ENCODE measurements at places on chromosomes 6 and 20.

GRCh38 chr6:134389129-134389528, 71.2 kb upstream of the SGK1 start:
- DNase-seq = no peak

- no peak for DNase-seq
Measured at GRCh38 chr20:10671221-10671918, 2.4 kb downstream of the JAG1 start.

DNA sequence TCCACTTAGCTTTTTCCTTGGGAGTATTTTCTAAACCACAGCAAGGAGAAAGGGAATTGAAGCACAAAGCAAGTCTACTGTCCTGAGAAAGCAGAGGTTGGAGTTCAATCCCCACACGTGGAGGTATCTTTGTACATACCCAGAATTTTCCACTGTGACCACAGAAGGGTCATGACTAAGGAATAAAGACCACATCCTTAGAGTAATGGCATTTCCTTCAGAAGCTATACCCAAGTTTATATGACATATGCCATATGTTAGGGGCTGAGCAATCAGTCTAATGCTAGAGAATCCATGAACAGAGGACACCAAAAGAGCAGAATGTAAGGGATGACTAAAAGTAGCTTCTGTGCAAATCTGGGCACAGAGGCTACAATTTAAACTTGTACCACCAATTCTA, 46.4 kb downstream of the ATG5 start:
- no peak for DNase-seq

- DNase-seq = no peak
Measured at GRCh38 chr20:63082308-63082938, 75.7 kb upstream of the BHLHE23 start.

GRCh38 chr6:53309901-53310300, 38.8 kb downstream of the ELOVL5 start:
- no peak for DNase-seq

DNA sequence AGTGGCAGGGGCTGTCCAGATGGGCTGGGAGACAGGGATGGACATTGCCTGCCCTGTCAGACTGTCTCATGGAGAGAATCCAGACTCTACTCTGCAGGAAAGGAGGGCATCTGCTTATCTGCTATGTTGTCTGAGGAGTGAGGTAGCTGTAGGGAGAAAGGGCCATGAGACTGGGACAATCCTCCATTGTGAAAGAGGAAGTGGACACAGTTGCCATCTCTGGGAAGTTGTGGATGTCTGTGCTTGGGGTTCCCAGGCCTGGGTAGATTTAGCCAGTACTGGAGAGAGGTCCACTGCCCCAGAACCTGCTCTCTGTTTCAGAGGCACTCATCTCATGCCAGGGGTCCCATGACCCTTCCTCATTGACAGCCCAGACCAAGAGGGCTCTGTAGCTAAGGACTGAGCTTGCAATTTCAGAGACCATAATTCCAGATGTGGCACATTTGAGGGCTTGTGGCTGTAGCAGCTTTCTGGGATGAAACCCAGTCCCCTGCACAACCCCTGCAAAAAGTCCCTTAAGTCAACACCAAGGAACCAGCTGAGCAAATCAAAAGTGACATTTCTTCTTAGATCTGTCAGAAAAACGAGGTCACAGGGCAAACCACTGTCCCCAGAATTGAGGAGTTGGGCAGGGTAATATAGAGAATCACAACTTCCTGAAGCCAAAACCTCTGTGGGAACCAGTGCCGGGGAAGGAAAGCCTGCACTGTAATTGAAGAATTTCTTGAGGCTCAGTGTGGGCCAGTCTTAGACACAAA, 4.1 kb upstream of the SIRPG start:
- no peak for DNase-seq

- no peak for DNase-seq
Measured at GRCh38 chr6:101847690-101848089, 454.2 kb downstream of the GRIK2 start.

DNA sequence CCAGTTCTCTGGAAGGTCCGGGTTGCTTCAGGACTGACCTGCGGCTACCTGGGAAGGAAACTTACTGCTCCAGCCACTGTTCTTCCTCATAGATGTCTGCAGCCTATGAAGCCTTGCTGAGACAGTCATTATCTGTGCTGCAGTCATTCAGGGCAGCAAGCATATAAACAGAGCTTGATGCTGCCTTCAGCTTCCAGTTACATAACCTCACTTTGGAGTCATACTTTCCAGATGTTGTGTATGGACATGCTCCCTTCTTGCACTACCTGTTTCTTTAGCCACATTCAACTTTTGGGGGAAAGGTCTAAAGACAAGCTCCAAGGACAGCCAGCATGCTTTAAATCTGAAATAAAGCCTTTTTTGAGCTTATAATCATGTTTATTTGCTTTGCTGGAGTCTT, 98.1 kb downstream of the SLC24A3 start:
- no peak for DNase-seq

GRCh38 chr20:10970109-10970508, 296.3 kb upstream of the JAG1 start:
- DNase-seq = no peak

- no peak for DNase-seq
Measured at GRCh38 chr6:71228461-71229041, 60.1 kb upstream of the OGFRL1 start.

DNA sequence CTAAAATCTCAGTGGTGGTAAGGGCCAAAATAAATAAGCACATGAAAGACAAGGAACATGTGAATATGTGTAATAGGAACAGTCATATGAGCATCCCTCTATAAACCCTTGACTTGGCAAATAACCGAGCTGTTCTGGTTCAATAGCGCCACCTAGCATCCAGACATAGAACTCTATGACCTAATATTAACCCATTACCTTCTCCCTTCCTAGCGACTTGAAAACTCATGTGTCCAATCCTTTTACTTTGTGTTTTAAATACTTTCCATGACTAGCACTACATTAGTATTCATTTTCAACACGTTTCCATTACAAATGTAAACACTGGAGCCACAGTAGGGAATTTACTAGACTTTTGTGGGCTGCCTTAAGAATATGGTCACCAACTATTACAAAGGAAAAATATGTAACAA, 279.7 kb downstream of the UST start:
- no peak for DNase-seq

GRCh38 chr20:43878776-43879175, 35.9 kb upstream of the TOX2 start:
- DNase-seq = no peak

GRCh38 chr20:3705491-3705969, 6.9 kb downstream of the SIGLEC1 start:
- no peak for DNase-seq

- DNase-seq = no peak
Measured at GRCh38 chr20:18524646-18525045, 16.9 kb downstream of the SEC23B start.

GRCh38 chr6:131061041-131061750, 1.8 kb downstream of the EPB41L2 start:
- DNase-seq = no peak

DNA sequence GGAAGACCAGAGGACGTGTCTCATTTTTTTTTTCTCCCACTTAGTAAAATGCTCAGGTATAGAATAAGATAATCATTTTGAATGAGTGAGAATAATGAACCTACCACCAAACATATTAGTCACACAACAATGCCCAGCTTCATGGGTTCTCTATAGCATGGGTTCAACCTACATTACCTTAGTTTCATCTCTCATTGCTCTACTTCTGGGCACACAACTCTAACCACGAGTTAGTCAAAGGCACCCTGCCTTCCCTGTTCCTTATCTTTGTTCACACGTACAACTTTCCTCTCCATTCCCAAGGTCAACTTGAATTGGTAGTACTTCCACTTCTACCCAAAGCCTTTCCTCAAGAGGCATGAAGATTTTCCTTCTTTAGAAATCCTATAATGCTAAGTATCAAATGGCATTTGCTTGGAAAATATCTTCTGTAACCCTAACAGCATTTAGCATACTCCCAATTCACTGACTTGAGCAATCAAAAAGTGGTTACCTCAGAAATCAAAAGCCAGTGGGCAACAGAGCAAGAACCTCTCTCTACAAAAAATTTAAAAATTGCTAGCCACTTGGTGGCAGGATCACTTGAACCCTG, 20.9 kb downstream of the DEK start:
- no peak for DNase-seq

DNA sequence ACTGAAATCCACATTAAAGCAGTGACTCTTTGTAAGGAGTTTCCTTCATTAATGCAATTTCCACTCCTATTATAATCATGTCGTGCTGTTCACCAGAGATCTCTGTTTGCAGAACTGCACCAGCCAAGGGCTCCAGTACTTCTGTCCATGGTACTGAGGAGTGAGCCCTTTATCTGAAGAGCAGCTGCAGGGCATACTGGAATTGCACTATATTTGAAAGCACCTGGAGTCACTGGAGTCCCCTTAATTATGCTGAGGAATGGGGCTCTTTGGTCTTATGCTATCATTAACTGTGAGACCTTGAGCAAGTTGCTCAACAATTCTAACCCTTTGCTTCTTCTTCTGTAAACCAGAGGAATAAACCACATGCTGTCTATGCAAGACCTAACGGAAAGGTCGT, 61.7 kb upstream of the NUP153 start:
- no peak for DNase-seq

- DNase-seq = no peak
Measured at GRCh38 chr6:155795173-155795796, 339.6 kb upstream of the NOX3 start.

- DNase-seq = no peak
Measured at GRCh38 chr6:141123049-141123448, 1009.7 kb upstream of the GJE1 start.

- no peak for DNase-seq
Measured at GRCh38 chr6:30169658-30170614, 6.6 kb downstream of the TRIM15 start.

GRCh38 chr6:113047148-113047547, 700.0 kb downstream of the RFPL4B start:
- no peak for DNase-seq

DNA sequence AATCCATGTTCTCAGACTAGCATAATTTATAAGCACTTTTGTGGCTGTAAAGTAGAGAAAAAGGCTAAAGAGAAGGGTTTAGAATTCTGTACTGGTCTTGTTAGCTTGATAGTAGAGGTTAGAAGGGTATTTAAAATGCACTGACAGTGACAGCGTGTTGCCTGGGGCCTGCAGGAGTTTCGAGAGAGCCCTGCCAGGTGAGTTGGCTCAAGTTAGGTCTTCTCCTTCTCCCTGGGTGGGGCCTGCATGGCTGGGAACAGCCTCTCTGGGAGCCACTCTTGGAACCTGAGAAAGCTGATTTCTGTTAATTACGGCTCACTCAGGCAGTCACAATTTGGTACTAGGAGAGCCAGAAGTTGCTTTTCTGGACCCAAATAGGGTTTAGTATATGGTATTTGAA, 103.7 kb downstream of the ARID1B start:
- DNase-seq = no peak

- DNase-seq = peak; percentile 46
Measured at GRCh38 chr6:106979435-106979884, 4.9 kb upstream of the CD24 start.

DNA sequence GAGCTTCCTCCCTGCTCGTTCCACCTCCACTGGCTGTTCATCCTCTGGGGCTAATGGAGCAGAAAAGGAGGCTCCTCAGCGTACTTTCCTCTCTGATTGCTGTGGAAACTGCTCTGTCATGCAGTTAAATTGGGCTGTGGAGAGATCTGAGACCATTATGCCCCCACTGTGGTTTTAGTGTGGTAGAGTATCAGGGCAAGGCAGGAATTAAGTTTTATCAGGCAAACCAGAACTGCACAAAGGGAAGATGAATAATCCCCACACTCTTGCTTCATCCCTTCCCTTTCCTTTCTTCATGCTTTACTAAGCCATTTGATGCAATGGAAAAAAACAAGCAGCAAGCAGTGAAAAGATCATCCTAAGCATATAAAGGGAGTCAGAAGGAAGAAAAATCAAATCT, 11.9 kb upstream of the ME1 start:
- no peak for DNase-seq

DNA sequence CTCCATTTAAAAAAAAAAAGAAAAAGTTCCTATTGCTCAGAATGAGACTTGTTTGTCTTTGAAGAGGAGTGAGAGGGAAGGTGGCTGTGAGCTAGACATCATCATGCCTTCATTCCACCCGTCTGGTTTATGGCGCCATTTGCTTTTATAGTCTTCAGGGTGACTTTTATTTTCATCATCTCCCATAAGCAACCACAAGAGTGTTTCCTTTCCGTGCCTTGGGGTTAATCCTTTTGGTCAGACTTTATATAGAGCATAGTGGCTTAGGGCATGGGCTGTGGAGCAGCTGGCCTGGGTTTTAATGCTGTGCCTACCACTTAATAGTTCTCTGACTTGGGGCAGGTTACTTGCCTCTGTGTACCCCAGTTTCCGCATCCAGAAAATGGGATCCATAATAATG, 77.8 kb downstream of the RREB1 start:
- DNase-seq = no peak

DNA sequence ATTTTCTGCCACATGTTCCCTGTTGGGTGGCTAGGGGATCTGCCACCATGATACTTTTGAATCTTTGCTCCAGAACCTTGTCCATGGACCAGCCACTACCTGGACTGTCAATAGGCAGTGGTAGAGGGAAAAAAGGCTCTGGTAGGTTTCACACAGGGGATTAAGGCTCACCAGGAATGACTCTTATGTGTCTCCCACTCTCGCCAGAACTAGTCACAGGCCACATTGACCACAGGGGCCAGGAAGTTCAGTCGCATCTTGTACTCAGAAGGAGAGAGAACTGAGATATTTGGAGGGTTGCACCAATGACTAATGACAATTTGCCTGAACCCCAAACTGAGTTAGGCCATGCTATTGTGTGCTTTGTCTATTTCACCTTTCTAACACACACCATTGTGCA, 23.6 kb upstream of the APCDD1L start:
- no peak for DNase-seq

DNA sequence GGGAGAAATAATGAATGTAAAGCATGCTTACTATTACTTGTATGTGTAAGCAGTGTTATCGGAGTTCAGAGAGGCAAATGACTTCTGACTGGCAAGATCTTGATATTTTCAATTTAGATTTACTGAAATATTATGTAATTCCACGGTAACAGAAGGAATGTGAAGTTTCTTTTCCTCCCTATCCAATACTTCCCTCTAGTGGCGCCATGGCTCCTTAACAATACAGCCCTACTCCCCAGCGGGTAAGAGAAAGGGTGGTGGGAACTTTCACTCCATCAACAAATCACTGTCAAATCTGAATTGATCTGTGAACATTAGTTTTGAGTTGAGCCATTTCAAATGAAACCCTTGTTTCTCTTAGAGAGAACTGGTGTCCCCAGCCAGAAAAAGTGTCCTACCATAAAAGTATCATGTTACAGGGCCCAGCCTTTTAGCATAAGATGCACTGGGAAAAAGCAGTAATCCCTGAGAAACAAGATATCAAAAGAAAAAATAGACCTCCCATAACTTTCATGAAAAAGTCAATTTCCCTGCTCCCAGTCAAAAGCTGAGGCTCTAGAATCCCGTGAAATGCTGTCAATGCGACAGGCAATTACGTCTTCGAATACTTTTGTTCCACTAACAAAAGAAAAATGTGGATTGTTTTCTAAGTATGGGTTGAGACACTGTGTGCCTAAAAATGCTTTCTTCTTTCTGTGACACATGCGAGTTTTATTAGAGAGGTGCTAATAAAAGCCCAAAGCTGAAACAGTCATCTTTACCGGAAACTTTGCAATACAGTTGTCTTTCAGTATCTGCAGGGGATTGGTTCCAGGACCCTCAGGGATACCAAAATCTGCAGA, 12.9 kb downstream of the COX7A2 start:
- DNase-seq = no peak
